Neural cell (in vitro differentiated cells): ENCODE measurements at places on chromosomes 16 and 17. TPM values are rescaled to one million over a fixed set of nuclear protein-coding genes. Genes with fewer than 3 reads are reported as not detected.

DNAH2 gene
- polyA plus RNA-seq: 2.0 and 2.1 TPM in 2 replicates

EIF3C gene
- polyA plus RNA-seq: 85.5 and 92.9 TPM in 2 replicates

PRKCB gene
- 27.6 and 30.0 TPM in 2 replicates for polyA plus RNA-seq

HLF gene
- 0.70 and 0.71 TPM in 2 replicates for polyA plus RNA-seq

NEK8 gene
- polyA plus RNA-seq: 1.5 and 2.0 TPM in 2 replicates

WDR59 gene
- polyA plus RNA-seq: 20.3 and 24.1 TPM in 2 replicates
